Chondrocyte (in vitro differentiated cells): ENCODE measurements at places on chromosomes 7 and 10. TPM values are rescaled to one million over a fixed set of nuclear protein-coding genes. Genes with fewer than 3 reads are reported as not detected.

CABCOCO1 gene
- total RNA-seq = 0.47 to 2.4 TPM (median 0.69 TPM) in 3 replicates

DNA sequence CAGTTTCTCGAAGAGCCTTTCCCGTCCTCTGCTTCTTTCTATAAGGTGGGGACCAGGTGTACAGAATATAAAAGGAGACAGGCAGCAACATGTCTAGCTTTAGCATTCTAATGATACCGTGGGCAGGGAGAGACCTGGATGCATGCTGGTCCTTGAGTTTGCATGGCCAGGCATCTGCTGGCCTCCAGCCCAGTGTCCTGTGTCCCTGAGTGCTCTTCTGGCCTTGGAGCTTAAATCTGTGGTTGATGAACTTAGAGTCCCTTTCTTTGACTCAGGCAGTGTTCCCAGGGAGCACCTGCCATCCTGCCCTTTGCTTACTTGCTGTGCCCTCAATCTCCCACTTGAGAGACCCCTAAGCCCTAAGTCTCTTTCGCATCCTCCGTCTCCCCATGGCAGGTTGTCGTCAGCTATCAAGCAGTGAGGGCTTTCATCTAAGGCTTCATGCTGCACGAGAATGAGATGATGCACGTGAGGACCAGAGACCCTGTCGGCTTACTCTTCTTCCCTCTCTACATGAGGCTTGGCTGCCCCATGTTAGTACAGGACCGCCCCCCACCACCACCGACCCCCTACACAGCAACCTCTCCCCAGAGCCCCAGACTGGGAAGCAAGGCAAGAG, 313.4 kb upstream of the C7orf33 start:
- DNase-seq = no peak

- DNase-seq = no peak
These were observed 39.2 kb upstream of the GARS1 start for GRCh38 chr7:30555525-30555924.

DNA sequence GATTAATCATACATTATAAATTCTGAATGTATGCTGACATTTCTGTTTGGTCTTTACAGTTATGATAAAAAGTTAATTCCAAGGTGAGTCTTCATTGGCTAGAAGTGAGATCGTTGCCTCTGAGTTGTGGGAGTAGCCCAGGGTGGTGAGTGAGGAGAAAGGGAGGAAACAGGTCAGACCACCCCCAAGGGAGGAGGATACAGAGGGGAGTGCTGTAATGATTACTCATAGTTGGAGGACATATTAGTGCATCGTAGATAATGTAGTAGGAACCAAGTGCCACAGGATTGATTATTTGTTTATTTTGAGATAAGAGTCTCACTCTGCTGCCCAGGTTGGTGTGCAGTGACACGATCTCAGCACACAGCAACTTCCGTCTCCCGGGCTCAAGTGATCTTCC, 672.2 kb downstream of the INHBA start:
- no peak for DNase-seq

GRCh38 chr7:107108793-107109371, 59.9 kb upstream of the HBP1 start:
- DNase-seq = no peak

SNCG gene
- 1.2 to 2.2 TPM (median 1.5 TPM) in 3 replicates for total RNA-seq

PHYHIPL gene
- 0.15 to 0.70 TPM (median 0.20 TPM) in 3 replicates for total RNA-seq

GJD4 gene
- not detected in 3 replicates for total RNA-seq

GRCh38 chr7:80825499-80825898, 93.4 kb downstream of the SEMA3C start:
- no peak for DNase-seq

BMS1 gene
- 13.9 to 19.3 TPM (median 14.1 TPM) in 3 replicates for total RNA-seq

LEP gene
- not detected in 3 replicates for total RNA-seq

- no peak for DNase-seq
These were observed 29.4 kb downstream of the NUDT1 start for GRCh38 chr7:2271273-2272026.

GRCh38 chr10:71316056-71316785, 2.8 kb upstream of the SLC29A3 start:
- no peak for DNase-seq

- DNase-seq = no peak
These were observed at the start of gene KAZALD1 for GRCh38 chr10:101061624-101062231. KAZALD1 (plus strand) TSS chr10:101061989; CDS start chr10:101062593, 604 bp downstream.

CALML3 gene
- total RNA-seq = not detected in 3 replicates

- DNase-seq = no peak
These were observed 120.5 kb upstream of the KLF14 start for GRCh38 chr7:130854481-130854880.

CLEC2L gene
- total RNA-seq = not detected in 3 replicates
